ENCODE measurements at places on chromosomes 5 and 9.

GRCh38 chr5:103428411-103428871 is 134.1 kb downstream of the NUDT12 start:
- peak; percentile 87 for DNase-seq

GRCh38 chr9:98900725-98901124 is 43.0 kb upstream of the COL15A1 start:
- no peak for DNase-seq

DNA sequence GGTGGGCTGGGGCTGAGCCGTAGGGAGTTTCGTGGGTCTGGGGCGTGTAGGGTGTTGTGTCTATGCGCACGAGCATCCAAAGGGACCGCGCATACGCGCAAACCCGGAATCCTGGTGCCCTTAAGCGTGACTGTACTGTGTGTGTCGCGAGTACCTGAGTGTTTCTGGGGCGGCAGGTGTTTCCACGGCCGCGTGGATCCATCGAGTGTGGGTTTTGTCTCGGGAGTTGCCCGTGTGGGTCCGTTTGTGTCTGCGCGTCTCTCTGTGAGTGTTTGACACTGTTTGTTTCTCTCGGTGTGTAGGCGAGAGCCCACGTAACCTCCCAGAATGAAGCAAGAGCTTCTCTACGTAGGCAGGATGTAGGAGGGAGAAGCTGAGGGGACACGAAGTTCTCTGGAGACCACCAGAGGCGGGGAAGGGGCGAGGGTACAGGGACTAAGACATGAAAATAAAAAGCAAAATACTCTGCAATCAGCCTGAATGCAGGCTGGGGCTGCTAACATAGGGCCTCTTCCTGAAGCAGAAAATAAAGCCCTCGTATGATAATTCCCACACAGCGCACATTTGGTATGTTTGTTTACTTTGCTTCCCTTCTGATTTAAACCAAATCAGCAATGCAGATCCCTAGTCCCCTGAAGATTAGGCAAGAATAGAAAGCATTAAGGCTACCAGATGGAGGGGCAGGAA is 588 bp upstream of the BRINP1 start:
- DNase-seq = no peak

- DNase-seq = peak; percentile 5
Observed at GRCh38 chr5:179166886-179167841, 107.0 kb downstream of the ZNF354C start.

- DNase-seq = no peak
Observed at GRCh38 chr5:37090123-37090726, 159.0 kb downstream of the CPLANE1 start.

- DNase-seq = no peak
Observed at GRCh38 chr5:148491793-148492184, 108.0 kb downstream of the FBXO38 start.

GRCh38 chr9:95157481-95158151 is 159.9 kb downstream of the FANCC start:
- DNase-seq = peak; percentile 74

DNA sequence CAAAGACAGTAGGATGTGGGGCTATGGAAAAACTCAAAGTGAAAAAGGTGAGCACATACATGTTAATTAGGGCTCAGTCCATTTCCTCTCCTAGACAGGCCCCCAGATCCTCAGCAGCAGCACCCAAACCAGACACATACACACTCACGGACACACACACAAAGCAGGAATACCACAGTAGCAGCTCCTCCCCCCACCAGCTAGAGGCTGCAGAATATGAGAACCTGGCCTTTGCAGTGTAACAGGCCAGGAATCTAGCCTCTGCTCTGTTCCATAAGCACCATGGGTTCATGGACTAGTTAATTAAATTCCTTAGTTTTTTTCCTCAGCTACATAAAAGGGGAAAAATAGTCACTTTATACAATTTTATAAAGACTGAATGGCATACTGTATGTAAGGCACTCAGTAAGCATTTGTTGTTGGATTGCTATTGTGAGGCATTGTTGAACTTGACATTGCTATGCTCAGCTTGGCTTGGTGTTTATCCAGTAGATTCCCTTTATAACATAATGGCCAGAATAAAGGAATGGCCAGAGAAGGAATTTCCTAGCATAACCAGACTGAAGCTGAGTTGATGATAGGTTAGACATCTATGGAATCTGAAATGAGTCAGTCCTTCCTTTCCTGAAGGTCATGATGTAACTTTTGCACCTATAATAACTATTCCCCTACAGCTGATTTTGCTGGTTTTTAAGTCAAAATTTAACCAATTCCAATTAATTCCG is 186.8 kb downstream of the SEMA5A start:
- DNase-seq = peak; percentile 89

DNA sequence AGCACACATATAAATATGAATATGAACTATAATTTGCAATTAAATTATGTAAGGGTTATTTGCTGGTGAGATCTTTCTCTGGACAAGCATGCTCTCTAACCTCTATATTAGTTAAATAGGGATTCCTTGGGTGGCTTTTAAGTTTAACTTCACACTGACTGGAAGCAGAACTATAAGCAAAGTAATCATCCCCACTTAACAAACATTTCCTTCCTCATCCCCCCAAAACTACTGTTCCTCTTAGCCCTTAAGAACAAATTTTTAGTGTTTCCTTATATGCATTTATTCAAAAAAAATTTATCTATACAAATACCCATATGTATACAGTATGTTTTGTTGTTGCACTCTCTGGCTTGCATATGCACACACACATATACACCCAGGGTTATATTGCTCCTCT is 512.1 kb upstream of the MEF2C start:
- no peak for DNase-seq

DNA sequence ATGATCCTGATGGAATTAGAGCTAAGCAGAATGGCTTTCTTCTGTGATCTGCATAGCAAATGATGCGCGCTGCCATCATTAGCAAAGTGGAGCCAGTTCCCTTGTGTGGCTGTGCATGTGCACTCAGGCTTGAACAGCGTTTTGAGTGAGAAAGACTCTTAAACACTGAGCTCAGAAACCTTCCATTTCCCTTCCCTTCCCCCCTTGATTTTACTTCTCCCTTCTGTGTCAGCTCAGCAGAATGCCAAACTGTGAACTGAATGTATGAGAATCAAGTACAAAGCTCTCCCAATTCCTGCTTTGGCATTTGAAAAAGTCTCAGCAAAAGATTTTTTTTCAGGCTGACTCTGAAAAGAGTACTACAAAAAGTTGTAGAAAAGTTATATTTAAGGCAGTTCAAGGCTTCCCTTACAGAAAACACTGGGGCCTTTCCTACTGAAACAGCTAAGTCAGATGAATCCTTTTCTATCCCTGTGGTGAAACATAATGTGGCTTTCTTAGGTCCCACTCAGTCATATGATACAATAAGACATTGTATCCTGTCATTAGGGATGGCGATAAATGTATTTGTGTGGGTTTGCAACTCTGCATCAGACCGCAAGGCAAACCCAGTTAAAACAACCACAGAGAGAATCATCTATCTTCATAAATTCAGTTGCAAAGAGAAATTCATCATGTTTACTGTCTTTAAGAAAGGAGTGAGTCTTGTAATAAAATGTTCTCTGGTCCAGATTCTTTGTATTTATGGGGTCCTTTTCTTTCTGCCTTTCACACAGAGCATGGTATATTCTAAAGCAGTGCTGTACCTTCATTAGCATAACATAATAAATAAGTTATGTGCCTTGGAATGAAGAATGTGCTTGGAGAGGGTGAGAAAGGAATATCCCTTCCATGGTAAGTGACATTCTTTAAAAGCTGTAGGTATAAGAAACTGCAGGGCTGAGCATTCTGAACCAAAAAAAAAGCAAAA is 222.6 kb downstream of the CAAP1 start:
- DNase-seq = no peak

GRCh38 chr5:164065266-164065665 is 559.8 kb downstream of the MAT2B start:
- DNase-seq = no peak

DNA sequence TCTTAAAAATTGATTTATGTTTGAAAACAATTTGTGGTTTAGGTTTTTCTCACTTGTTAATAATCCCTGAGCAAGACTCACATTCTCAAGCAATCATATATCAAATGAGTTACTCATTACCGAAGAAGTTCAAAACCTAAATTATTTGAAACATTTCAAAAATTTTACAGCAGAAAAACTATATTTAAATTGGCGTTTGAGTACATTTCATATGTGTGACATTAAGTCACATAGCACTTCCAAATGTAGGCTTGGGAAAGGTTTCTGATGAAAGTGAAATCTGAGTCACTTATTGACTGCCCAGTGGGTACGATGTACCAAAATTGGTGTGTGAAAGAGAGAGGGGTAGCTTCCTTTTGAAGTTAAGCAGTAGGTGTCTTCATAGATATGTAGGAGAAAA is 411.4 kb upstream of the SGCD start:
- no peak for DNase-seq

GRCh38 chr5:96648593-96648992 is 13.6 kb upstream of the CAST start:
- no peak for DNase-seq

DNA sequence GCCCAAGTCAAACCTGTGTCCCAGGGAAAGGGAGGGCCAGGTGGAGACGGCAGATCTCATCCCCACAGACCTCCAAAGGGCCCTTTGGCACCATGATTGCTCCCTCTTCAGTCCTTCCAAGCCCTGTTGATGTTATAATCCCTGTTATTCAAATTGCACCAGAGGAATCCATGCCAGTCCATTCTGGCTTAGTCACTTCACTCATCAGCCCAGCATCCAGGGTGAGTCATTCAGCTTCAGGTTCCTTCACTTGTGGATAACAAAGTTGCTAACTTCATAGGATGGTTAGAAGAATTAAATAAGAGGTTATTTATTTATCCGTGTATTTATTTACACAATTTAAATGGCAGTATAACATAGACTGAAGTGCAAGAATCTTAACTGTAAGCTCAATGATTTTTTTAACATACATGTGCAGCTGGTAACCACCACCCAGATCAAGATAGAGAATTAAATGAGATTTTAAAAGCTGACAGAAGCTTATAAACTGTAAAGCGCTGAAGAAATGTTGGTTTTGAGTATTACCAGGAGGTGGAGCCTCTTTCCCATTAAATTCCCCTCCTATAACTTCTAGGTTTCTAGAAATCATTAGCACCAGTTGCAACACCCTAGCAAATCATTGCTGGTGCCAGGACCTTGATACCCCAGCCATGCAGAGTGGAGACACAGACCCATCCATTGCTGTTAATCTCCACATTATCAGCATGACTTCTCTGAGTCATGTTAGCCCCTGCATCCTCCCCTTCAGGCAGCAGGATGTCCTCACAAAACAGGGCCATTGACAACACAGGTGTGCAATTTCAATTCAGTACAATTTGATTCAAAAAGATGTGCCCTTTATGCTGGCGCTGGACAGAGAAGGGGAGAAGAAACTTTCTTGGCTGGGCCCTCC is 77.4 kb downstream of the SEC61B start:
- DNase-seq = peak; percentile 84

DNA sequence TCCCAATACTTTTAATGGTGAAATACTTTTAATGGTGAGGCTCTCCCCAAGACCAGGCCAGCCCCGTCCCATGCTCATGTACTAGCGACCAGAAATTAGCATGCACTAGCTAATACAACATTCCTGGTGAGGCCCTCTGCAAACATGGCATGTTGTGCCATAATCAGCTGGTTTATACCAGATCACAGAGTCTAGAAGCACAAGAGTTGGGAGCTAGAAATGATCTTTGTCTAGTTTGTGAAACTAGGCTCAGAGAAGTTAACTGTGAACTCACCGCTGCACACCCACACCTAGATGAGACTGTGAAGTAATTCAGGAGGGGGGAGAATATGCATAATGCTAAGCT is 37.4 kb downstream of the MTMR12 start:
- DNase-seq = peak; percentile 66

DNA sequence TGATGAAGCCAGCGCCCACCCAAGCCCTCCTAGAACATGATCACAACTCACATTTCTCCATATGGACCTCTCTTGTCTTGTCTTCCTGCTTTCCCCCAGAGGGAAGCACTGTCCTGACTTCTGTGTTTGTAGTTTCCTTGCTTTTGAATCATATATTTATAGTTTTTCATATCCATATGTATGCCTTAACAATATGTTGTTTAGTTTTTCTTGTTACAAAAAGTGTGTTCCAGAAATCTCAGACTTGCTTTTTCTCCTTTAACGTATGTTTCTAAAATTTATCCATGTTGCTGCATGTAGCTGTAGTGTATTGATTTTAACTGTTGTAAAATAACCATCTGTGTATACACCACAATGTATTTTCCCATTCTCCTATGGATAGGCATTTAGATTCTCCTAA is 182.0 kb upstream of the SMIM23 start:
- no peak for DNase-seq

- peak; percentile 40 for DNase-seq
Observed at GRCh38 chr9:132235894-132236661, 74.2 kb downstream of the NTNG2 start.

DNA sequence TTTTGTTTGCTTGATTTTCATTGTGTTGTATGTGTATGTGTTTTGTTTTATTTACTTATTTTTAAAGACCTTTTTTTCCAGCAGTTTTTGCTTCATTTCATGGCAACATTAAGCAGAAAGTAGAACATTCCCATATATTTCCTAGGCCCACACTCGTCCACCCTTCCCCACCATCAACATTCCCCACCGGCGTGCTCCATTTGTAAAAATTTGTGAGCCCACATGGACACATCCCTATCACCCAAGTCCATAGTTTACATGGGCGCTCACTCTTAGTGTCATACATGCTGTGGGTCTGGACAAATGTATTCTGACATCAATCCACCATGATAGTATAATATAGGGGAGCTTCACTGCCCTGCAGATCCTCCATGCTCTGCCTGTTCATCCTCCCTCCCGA is 133.8 kb downstream of the ADAMTS16 start:
- no peak for DNase-seq

GRCh38 chr9:100011062-100011681 is 87.6 kb downstream of the ERP44 start:
- peak; percentile 52 for DNase-seq

DNA sequence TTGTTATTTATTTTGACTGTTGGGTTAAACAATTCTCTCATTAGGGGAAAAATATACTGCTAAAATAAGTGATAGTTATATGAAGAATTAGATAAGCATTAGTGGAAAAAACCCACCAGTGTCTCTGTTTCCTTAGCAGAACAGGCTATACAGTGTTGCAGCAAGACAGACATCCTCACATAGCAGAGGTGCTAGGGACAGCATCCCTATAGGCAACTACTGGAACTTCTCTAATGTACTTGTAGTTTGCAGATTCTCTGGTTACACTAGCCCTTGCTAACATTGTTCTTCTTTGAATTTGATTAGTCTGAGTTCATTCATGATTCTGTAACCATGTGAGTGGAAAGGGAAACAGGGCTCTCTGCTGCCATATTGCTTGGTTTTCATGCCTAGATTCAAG is 661.8 kb upstream of the RGMB start:
- no peak for DNase-seq

DNA sequence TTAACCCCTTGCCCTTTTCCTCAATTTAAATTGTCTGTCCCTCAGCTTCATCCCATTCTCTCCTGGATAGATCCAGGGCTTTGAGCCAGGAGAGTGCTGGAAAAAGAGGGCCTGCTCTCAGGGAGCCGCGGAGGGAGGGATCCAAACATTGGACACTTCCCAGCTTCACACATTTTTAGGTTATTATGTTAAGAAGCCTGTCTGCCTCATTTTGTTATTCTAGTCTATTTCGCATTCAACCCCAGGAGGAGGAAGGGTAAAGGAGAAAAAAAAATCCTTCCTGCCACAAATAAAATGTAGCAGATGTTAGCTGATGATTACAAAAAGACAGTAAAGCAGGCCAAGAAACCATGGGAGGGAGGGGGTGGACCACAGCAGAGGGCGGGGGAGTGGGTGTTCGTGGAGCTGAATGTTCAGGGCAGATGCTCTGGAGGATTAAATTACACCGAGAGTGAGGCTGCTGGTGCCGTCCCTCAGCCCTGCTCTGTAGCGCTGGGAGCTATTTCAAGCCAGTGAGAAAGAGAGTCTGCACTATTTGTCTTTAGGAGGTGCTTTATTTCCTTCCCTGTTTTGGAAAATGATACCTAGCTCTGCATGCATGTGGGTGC is 60.6 kb upstream of the ZFR start:
- no peak for DNase-seq
